ENCODE measurements at places on chromosomes 2 and 18.

DNA sequence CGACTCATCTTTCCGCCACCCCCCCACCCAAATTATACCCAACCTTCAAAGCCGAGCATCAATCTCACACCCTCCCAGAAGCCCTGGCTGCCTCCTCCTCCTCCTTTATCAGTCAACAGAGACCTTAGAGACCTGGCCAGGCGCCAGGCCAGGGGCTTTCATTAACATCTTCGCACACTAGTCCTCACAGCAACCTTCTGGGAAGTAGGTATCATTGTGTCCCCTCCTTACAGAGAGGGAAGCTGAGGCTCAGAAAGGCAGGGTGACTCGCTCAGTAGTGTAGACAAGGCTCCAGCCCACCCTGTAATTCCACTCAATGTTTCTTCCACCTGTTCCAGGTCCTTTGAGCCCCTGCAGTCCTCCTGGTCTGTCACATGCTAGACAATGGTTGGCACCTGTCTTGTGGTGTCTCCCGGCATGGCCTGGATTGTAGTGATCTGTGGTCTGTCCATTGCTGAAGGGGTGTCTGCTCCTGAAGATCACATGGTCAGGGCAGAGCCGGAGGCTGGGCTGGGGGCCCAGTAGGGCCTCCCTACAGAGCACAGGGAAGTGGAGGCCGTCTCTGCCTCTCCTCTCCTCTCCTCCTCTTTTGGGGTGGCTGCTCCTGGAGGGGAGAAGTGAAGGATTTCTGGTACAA, 36.0 kb downstream of the KLHL29 start:
- no peak for DNase-seq

DNA sequence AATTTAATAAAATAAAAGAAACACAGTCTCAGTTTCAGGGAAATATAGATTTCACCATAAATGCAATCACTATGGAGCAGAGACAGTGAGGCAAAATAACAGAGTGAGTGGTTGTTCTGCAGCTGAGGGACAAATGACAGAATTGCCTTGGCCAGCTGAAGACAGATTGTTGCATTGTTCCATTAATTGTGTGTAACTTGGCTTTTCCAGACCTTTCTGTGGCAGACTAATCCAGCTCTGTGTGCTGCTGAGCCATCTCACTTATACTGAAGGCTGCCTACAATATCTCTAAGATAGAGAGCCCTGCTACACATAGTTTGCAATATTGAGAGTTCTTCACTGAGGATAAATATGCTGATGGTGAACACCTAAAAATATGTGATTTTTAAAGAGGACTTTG, 11.5 kb downstream of the LRRTM1 start:
- DNase-seq, result no peak

DNA sequence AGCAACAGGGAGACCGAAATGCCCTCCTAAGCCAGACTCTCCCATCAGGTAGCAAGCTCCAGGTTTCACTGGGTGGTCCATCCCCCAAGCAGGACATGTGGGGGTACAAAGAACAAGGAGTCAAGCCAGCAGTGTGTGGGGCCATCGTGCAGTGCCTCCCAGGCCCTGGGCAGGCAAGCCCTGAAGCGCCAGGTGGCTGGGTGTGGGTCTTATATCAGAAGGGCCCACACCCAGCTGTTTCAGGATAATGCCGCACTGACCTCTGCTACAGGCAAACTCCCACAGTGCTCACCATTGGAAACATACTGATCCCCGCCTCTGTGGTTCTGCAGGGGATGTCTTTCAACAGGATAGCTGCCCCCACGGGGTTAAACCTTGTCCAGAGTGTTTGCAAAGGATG, 174.2 kb upstream of the SMAD2 start:
- DNase-seq, result no peak

DNA sequence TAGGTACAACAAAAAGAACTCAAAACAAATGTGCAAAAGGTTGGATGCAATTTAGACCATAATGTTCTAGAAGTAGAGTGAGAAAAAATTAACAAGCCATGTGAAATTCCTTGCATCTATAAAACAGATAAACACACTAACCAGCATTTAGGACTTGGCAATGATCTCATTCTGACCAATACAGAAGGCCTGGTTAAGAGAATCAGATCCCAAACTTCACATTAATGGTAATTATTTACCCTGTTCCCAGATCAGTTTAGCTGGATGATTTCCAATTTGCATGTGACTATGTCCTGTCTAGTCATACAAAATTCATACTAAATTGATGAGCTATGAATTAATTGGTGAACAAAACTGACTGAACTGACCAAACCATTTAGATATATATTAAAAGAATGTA, 98.4 kb upstream of the FIGN start:
- no peak for DNase-seq

Data from AG09309 (cell line).